ENCODE measurements at places on chromosomes 3 and 15.
A peak's percentile ranks its signal among the peaks of the same experiment; 100 is the strongest.

GRCh38 chr3:9241956-9242355 lies 7.5 kb downstream of the SRGAP3 start:
- DNase-seq = no peak

DNA sequence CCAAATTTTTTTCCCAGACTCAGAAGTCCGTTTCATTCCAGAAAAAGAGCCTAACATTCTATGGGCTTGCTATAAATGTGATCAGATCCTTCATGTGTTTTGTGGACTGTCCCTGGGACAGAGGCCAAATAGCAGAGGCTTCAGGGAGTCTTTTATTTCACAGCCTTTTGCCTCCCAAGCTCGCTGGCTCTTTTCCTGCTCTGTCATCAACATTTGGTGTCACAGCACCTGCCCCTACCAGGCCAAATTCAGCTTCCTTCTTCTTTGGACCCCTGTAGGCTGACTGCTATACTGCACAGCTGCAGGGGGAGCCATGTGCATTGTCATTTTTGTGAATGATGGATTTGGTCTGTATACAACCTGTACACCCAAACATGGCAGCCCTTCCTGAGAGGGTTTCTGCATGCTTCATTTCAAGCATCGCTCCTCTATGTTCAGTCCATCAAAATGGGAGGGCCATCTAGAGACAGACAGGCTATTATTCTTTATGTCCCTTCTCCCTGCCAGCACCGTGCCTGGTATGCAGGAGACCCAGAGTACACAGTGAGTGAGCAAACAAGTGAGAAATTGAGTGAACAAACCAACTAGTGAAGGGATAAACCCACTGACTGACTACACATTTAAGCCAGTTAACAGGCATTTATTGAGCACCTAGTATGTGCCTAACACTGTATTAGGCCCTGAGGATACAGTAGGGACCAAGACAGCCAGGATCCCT lies 17.9 kb upstream of the RPP14 start:
- DNase-seq = no peak

- no peak for DNase-seq
Measured at GRCh38 chr15:56805466-56806147, 72.3 kb upstream of the ZNF280D start.

DNA sequence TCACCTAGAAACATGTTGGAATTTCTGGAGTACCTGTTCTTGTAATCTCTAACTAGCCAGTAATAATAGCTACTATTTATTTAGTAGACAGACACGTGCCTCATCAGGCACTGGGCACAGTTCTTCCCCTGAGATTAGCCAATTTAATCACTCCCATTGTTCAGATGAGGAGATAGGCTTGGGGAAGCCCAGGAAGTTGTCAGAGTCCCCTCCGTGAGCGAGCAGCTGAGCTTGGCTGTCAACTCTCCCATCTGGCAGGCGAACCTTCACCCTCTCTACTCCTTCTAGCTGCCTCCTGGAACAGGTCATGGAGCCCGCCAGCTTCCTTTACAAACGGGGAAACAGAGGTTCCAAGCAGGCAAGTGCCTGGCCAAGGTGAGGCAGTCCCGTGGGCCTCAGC lies 31.1 kb upstream of the FGD5 start:
- DNase-seq = no peak

DNA sequence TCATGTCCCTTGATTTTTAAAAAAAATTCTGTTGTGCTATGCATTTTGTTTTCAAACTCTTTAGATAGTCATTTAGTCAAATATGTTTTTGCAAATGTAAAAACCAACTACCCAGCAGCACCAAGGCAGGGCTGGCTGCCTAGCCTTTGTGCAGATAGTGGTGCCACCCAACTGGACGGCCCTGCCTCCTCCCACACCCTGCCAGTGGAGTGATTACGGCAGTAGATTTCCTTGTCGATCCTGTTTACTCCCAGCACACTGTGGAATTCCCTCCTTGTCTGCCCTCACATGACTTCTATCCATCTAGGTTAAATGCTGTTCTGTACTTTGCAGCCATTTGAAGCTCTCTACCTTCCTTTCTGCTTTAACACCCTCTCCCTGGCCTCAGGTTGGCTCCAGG lies 79.4 kb upstream of the PLXNA1 start:
- DNase-seq = no peak

- DNase-seq = no peak
Measured at GRCh38 chr15:98806275-98806895, 158.0 kb downstream of the IGF1R start.

DNA sequence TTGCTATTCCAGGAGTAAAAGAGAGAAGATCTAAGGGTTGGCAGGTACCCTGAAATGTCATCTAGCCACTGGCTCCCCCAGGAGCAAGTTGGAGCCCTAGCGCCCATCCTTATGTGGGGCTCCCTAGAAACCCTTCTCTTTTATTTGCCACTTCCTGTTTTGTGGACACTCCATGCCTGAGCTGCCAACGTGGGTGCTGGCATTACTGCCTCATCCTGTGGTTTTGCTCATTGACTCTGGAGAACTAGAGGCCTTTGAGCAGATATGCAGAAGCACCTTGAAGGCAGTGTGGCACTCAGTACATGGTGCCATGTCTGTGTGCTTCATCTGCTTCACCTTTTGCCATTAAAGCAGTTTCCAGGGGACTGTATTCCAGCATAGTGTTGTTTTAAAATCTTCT lies 8.1 kb downstream of the EDEM1 start:
- DNase-seq = no peak

- no peak for DNase-seq
Measured at GRCh38 chr3:66033241-66034138, 5.2 kb downstream of the MAGI1 start.

DNA sequence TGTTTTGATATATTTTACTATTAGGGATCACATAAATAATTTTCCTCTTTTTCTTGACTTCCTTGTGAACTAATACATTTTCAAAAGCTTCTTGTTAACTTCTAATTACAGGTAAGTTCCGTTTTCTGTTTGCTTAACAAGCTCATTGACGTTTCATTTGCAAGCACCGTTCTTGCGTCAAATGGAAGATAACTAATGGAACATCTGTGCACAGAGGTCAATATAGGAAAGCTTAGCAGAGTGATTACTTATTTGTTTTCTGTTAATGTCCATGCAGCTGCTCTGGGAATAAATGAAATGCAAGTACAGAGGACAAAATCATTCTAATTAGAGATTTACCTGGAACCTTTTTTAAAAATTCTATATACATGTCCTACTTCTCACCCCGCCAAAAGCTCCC lies 115.5 kb upstream of the C2CD4B start:
- DNase-seq = no peak

GRCh38 chr3:71926262-71926600 lies 141.3 kb upstream of the PROK2 start:
- peak; percentile 70 for DNase-seq

GRCh38 chr15:25481208-25481859 lies 42.5 kb upstream of the UBE3A start:
- peak; percentile 42 for DNase-seq

- peak; percentile 62 for DNase-seq
Measured at GRCh38 chr15:101152914-101153313, 98.9 kb downstream of the CHSY1 start.

DNA sequence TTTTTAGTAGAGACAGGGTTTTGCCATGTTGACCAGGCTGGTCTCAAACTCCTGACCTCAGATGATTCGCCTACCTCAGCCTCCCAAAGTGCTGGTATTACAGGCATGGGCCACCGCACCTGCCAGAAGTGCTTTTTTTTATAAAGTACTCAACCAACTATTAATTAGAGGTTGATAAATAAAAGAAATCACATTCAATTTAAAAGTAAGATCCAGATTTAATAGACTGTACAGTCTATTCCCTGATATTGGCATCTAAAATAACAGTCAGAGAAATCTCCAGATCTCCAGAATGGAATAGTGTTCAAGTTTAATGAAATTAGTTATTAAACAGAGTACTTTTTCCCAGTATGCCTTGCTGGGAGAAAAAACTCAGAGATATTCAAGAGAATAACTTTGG lies 142.9 kb upstream of the SLC2A2 start:
- no peak for DNase-seq

DNA sequence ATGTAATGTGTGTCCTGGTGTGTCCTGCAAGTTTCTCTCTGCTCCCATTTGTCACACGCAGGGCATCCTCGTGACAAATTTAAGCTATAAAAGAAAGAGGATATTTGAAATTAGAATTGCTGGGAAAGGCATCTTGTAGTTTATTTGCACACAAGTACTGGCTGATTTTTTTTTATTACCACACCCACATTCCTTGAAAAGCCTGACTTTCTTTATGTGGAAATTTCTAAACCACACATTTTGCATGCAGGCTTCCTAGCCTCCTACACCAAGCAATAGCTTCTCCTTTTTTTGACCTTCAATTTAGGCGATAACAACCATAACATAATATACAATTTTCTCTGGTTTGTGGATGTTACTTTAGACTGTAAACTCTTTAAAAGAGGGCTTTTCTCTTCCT lies 126.1 kb downstream of the SERPINI1 start:
- no peak for DNase-seq

DNA sequence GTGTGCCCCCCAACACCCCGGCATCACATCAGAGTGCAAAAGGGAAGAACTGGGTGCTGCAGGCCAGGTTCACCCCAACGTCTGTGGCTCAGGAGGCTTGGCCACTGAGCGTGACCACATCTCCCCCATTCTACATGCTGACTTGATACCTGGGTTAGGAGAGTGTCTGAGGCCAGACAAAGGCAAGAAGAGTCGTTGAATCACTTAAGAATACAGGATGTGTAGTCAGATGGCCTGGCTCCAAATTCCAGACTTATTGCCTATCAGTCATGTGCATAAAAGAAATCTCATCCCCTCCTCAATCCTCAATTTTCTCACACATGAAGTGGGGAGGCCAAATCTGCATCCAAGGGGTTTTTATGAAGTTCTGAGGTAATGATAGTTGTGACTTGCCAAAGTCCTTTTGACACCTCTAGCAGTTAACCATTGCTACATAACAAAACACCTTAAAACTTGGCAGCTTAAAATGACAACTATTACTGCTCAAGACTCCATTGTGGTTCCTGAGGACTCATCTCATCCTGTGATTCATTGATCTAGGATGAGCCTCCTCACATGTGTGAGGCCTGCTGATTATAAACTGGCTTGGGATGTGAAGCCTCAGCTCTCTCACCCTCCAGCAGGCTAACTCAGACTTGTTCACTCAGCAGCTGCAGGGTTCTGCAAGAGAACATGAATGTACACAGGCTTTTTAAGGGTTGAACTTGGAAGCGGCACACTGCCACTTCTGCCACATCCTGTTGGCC lies 138.8 kb upstream of the TLE3 start:
- no peak for DNase-seq

GRCh38 chr3:120448756-120449155 lies 2.0 kb downstream of the FSTL1 start:
- no peak for DNase-seq

DNA sequence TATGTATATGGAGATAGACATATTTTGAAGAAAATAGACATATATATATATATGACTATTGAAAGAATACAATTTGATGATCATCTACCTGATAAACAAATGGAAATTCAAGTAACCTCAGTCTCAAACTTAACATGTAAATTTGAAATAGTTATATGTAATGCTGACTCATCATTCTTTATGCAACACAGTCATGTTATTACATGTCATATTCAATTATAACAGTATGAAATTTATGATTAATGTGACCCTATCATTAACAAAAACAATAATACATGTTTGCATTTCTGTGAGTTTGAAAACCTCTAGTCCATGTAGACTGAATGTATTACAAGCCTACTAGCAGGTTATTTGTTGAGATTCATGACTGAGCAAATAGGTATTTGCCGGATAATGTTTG lies 204.1 kb downstream of the CADM2 start:
- no peak for DNase-seq

DNA sequence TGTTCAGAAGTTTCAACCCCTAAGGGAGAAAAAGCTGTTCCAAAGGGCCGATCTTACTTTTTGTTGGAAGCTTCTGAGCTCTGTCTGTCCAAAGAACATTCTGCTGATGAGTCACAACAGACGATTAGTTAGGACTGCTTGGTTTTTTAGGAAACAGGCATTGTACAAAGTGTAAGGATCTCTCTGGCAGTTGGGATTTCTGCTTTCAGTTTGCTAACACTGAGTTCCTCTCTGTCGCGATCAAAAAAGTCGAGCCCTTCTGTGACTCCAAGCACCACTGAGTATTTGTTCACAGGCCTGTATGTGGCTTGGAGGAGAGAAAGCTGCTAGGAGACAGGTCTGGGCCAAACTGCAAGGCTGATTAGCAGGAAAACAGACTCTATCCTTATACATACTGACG lies 91.8 kb upstream of the PFN2 start:
- no peak for DNase-seq

DNA sequence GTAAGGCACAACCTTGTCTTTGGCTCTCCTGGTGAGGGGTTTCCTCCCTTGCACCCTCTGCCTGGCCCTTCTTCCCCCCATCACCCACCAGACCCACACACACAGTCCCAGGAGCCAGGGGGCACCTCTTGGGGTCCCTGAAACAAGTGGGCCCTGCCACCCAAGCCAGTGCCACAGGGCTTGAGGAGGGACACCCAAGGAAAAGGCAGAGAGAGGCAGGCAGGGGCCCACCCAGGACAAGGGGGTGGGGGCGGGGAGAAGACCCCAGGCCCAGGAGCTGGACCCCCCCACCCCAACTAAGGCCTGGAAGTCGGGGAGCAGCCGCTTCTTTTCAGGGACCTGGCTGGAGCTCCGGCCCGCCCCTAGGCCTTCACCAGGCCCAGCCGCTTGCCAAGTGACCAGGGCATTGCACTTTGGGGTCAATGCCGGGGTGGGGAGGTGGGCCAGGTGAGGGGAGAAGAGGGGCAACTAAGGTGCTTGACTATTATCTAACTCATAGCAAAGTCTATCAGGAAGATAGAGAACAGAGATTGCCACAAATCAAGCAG lies 88.9 kb downstream of the KCNMB2 start:
- no peak for DNase-seq

GRCh38 chr3:48409291-48410201 lies 20.3 kb downstream of the PLXNB1 start:
- DNase-seq = peak; percentile 10

- DNase-seq = no peak
Measured at GRCh38 chr3:131712662-131713061, 209.9 kb upstream of the MRPL3 start.

GRCh38 chr15:51837792-51838251 lies 8.4 kb downstream of the TMOD3 start:
- DNase-seq = no peak
